ENCODE measurements at places on chromosomes 11 and 22.

GRCh38 chr11:40241524-40242051 lies 1217.9 kb downstream of the LRRC4C start:
- no peak for DNase-seq

GRCh38 chr11:66216911-66217310 lies 51.5 kb upstream of the RAB1B start:
- no peak for DNase-seq

DNA sequence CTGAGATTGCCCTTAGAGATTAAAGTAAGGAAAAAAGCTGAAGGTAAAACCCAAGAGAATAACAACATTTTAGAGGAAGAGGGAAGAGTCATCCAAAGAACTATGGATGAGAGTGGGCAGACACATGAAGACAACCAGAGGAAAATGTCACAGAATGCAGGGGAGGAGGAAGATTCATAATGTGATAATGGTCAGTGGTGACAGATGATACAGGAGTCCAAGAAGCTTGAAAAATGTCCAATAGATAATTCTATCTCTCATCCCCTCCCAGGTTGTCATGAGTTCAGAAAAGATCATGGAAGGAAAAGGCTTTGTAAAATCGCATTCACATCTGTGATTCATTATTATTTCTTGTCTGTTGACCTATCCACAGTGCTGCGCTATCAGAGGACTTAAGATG lies 282.3 kb upstream of the CCDC90B start:
- peak; percentile 17 for DNase-seq

GRCh38 chr11:68345776-68346461 lies 33.5 kb downstream of the LRP5 start:
- DNase-seq: no peak

DNA sequence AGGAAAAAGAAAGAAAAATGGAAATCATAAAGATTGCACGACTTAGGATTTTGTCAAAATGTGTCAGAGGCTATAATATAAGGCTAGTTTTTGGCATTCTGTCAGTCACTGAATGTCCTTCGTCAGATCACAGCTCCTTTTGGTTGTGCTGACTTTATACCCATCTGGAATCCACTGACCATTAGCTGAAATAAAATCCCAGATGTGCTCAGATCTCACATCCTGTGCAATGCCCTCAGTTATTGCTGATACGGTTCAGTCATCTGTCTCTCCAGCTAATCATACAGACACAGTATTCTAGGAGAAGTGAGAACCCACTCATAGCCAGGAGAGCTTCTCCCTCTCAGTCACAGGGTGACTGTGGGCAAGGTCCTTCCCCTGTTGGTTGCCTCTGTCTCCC lies 11.5 kb downstream of the CD44 start:
- no peak for DNase-seq

DNA sequence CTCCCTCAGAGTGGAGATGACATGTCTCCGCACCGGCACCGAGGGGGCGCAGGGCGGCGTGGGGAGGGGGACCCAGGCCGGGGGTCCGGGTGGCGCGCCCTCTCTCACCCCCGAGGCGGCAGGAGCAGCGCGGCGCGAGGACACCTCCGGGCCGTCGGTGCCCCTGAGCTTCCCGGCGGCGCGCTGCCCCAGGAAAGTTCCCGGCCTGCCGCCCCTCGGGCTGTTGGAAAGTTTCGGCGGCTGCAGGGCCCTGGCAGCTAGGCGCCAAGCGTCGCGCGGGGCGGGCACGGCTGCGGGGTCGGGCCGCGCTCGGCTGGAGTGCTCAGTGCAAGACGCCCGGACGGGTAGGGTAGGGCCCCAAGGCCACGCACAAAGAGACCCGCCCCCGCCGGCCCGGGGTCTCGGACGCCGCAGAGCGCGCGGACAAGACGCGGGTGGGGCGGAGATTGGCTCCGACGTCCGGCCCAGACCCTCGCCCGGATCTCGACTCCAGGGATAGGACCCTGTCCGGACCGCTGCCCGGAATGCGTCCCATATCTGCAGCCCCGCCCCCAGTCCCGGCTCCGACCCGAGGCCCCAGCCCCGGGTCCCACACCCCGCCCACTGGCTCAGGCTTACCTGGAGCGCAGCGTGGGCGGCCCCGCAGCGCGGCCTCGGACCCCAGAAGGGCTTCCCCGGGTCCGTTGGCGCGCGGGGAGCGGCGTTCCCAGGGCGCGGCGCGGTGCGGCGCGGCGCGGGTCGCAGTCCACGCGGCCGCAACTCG lies 471 bp downstream of the ARVCF start:
- no peak for DNase-seq

DNA sequence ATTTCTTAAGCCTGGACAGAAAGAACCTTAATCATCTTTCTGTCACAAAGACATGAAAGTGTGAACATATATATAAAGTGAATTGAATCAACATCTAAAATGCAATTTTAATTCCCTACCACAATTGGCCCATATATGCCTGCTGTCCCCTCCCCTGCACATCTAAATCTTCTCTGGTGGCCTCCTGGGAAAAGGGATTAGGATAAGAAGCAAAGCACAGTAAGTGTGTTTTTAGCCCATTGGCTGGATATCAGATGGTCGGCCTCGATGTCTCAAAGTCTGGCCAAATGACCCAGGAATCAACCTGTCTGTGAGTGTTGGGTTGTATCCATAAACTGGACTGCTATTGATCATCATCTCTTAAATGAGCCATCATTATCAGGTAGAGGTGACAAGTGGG lies 5.8 kb downstream of the MMP3 start:
- no peak for DNase-seq

- DNase-seq: no peak
These were observed 21.7 kb downstream of the TRPM5 start for GRCh38 chr11:2422461-2423156.

- DNase-seq: no peak
These were observed 132.6 kb upstream of the SERPIND1 start for GRCh38 chr22:20641198-20641892.

DNA sequence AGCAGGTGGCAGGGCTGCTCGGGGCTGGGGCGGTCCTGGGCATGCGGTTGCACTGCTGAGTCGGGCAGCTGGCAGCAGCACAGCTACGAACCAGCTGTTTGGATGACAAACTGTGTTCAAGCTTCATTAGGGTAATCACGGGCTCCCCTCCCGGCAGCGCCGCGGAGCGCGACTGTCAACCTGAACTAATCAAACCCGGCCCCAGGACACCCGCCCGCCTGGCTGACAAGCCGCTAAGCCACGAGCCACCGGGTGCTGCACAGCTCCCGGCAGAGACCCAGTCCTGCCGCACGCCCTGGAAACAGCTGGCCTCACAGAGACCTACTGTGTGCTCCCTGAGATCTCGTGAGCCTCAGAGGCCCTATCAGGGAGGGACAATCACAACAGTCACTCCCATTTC lies 60.6 kb upstream of the TCF20 start:
- no peak for DNase-seq

DNA sequence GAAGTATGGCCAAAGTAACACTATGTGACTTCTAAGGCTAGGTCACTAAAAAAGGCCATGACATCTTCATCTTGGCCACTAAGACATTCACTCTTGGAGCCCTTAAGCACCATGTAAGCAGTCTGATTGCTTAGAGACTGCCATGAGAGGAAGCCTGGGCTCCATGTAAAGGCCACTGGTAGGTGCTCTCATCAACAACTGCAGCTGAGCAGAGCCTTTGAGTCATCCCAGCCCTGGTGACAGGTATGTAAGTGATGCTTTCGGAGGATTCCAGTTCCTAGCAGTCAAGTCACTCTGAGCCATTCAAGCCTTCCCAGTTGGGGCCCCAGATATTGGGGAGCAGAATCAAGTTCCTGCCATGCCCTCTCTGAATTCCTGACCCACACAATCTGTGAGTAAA lies 26.2 kb downstream of the GAB2 start:
- no peak for DNase-seq

DNA sequence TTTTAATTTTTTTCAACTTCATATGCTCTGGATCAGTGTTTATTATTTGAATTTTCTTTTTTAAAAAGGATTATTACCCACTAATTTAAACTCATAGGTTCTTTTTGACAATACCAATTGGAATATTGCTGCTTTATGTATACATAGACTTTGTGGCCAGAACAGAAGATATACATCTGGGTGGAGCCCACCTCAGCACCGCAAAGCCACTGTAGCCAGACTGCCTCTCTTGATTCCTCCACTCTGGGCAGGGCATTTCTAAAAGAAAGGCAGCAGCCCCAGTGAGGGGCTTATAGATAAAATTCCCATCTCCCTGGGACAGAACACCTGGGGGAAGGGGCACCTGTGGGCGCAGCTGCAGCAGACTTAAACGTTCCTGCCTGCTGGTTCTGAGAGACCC lies 10.6 kb upstream of the C11orf58 start:
- no peak for DNase-seq

DNA sequence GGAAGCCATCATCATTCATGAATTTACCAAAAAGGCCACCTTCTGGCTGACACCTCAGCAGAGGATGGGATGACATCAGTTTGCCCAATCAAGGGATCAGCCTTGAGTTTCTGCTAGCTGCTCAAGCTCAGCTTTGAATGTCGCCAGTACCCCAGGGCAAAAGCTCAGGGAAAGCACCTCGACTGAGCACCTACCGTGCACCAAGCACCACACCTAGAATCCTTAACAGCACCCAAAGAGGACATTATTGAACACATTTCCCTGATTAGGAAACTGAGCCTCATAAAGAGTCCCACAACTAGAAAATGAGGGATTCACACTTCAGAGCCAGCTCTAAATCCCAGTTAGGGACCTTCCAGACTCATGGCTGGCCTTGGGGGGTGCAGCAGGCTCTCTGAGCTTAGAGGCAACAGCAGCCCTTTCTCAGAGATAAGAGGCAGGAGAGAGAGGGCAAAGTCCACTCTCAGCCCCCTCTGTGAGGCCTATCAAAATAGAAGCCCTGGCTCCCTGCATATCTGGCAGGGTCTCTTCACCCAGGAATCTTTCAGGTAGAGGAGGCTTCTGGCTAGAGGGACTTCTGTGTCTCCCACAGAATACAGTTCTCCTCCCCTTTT lies 13.4 kb upstream of the DAGLA start:
- no peak for DNase-seq

GRCh38 chr11:117443266-117444186 lies 115.9 kb downstream of the CEP164 start:
- DNase-seq: peak; percentile 45

DNA sequence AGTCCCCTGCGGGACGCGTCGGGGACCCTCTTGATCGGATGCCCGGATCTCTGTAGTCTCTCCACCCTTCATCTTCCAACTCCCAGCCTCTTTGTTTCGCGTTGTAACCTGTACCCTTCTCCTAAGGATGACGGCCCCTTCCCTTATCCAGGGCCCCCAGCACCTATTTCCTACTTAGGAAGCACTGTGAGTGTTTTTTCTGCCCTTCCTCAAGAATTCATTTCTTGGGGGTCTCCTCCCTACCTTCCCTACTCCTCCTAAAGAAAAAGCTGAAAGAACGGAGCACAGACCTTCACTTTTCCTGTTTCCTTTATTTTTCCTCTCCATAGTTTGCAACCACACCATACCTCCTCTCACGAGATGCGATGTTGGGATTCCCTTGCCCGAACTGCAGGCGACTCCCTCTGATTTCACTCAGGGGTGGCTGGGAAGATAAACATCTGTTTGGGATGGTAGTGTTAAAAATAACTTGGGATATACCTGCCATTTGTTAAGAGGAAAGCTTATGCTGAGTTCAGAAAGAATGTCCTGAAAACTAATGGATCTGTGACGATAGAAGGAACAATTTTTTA lies 593 bp downstream of the FAM118B start:
- peak; percentile 5 for DNase-seq

- no peak for DNase-seq
These were observed 53.1 kb downstream of the OPCML start for GRCh38 chr11:133479209-133479608.

DNA sequence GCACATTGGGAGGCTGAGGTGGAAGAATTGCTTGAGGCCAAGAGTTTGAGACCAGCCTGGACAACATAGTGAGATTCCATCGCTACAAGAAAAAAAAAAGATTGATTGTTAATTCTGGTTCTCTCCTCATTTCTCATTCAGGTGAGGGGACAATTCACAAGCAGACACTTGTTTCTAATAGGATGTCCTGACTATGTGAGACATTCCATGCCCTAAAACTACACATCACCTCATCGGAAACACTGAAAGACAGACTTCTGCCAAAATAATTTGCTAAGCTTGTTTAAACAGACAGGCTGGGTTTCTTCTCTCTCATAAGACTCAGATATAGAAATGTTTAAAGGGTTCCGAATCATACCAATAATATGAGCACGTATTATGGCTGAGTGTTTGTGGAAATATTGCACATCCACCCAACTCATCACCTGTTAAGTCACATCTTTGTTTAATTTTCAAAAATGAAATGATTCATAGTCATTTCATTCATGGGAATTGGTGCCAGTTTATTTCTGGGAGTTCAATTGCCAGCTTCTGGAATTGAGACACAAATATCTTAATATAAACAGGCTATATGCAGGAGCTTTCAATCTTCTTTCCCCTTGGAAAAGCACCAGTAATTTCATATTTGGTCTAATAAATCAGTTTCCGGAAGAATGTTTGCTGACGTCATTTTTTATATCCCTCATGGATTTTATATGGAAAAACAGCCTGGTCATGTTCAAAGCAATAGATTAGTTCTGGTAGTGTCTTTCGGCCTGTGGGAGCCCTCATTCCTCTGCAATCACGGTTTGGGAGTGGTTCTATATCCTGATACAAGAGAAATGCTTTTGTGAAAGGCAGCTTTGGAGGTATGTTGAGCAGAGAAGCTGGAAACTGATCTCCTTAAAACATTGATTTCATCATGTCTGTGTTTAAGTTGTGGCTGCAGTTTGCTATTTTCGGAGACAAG lies 87.0 kb downstream of the BDNF start:
- no peak for DNase-seq

DNA sequence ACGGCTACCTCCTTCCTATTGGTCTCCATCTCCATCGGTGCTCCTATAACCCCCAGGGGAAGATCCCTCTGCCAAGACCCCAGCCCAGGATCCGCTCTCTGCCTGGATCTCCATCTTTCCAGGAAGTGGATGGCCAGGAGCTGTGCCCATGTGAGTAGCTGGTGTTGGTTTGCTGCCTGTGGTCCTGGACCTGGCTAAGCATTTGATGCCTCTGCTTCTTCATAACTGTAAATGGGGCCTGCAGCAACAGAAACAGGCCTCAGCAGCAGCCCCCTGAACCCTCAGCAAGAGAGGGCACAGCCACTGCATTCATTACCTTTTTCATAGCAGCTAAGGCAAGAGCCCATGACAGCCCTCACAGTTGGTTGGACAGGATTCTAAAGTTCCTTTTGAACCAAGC lies 26.6 kb upstream of the CSNK2A3 start:
- no peak for DNase-seq

GRCh38 chr11:10941414-10941813 lies 83.6 kb upstream of the ZBED5 start:
- no peak for DNase-seq

- DNase-seq: peak; percentile 56
These were observed 736 bp downstream of the RDX start for GRCh38 chr11:110295531-110296225.

GRCh38 chr11:9693801-9694553 lies 30.1 kb downstream of the SWAP70 start:
- no peak for DNase-seq
